Amniotic epithelial cell (primary cell): ENCODE measurements at places on chromosomes 5 and 9.
A peak's percentile ranks its signal among the peaks of the same experiment; 100 is the strongest.

- DNase-seq = no peak
Measured at GRCh38 chr5:180595381-180596114, 4.2 kb upstream of the SCGB3A1 start.

GRCh38 chr9:22718653-22719052 lies 272.0 kb downstream of the DMRTA1 start:
- no peak for DNase-seq

- DNase-seq = no peak
Measured at GRCh38 chr5:94345257-94345656, 273.1 kb downstream of the KIAA0825 start.

DNA sequence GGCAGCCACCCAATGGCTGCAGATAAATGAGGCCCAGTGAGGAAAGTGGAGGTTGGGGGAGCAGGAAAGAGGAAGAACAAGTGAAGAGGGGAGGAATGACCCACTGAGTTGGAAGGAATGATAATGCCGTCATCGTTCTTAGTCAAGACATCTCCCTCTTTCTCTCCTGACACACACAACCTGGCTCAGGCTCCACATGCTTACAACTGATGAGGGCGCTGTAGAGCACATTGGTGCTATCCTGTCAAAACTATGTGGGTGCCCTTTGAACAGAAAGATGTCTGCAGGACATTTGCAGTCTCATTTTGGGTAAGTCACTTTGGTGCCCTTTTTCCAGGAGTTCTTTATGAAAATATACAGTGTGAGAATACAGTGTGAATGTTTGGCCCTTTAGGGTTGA lies 5.9 kb downstream of the IFNW1 start:
- DNase-seq = no peak

DNA sequence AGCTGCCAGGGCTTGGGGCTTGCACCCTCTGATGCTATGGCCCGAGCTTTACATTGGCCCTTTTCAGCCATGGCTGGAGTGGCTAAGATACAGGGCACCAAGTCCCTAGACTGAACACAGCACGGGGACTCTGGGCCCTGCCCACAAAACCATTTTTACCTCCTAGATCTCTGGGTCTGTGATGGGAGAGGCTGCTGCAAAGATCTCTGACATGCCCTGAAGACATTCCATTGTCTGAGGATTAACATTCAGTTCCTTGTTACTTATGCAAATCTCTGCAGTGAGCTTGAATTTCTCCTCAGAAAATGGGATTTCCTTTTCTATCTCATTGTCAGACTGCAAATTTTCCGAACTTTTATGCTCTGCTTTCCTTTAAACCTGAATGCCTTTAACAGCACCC lies 337.0 kb upstream of the SMC2 start:
- DNase-seq = no peak

DNA sequence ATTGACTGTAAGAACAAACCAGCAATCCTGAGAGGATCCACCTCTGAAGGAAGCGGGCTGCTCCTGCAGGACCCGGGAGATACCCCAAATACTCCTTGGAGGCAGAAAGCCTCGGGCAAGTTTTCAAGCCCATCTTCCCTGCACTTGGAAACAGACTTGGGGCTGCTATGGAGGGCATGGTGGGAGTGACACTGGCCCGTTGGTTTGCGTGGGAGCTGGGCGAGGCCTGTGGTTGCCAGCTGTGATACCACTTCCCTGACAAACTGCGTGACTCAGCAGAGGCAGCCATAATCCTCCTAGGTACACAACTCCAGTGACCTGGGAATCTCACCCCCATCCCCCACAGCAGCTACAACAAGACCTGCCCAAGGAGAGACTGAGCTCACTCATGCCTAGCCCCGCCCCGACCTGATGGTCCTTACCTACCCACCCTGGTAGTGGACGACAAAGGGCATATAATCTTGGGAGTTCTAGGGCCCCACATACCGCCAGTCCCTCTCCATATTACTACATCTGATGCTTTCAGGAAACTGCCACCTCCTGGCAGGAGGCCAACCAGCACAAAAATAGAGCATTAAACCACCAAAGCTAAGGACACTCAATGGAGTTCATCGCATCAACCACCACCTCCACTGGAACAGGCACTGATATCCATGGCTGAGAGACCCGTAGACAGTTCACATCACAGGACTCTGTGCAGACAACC lies 38.1 kb upstream of the VLDLR start:
- DNase-seq = peak; percentile 18

GRCh38 chr5:57937501-57938173 lies 455.0 kb upstream of the ACTBL2 start:
- DNase-seq = no peak

DNA sequence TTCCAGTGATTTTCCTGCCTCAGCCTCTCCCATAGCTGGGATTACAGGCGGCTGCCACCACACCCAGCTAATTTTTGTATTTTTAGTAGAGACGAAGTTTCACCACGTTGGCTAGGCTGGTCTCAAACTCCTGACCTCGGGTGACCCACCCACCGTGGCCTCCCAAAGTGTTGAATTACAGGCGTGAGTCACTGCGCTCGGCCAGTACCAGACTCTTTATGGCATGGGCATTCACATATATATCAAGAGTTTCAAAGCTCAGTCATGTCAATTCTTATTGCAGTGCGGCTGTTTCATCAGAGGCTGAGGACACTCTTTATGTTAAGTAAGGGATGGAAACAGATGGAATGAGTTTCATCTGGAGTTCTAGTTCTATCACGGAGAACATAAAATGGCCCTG lies 315.2 kb upstream of the CDH6 start:
- DNase-seq = no peak

DNA sequence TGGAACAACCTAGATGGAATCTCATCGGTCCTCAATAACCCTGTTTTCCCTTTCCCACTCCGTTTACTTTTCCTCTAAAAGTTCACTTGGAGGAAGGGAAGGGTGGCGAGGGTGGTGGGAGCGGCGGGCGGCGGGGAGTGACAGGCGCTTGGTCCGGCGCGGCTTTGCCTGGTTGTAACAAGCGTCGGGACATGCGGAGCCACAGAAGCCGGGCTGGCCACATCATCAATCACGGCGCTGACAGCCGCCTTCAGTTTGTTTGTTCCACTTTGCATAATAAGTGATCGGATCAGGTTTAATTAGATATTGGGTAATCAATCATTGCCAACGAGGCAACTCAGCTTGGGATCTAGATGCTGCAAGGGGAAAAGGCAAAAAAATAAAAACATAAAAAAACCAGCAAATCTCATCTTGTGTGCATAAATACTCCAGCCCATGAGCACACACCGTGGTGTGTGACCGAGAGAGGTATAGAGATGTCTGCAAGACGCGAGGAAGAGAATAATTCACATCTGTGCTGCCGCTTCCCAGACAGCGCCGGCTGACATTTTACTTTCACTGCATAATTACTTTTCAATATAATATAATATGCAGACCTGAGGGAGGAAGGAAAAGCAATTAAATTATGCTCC lies 396.2 kb upstream of the IRX4 start:
- no peak for DNase-seq

- peak; percentile 20 for DNase-seq
Measured at GRCh38 chr5:97009212-97009898, 73.5 kb downstream of the LNPEP start.

DNA sequence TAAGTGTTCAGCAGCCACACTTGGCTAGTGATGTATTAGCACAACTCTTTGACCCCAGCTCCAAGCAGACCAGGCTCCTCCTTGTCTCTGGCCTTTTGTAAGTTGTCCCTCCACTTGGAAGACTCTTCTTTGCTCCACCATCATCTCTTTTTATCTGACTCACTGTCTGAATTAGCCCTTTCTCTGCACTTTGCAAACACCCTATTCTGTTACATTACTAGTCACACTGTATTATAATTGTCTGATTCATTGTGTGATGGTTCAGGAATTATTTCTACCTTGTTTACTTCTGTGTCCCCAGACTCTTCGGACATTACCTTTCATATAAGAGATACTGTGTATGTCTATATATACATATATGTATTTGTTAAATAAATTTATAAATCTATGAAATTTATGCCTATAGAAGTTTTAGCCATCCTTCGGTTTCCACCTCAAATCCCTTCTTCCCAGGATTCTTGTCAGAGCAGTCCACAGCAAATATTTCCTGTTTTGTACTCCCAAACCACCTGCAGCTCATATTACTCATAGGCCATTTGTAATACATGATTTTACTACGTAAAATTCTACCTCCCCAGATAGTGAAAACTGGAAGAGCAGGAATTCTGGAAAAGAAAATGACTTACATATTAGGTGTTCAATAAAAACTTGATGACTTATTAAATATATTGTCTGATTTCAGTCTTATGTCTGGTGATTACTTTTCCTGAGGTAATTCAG lies 69.0 kb downstream of the MTAP start:
- no peak for DNase-seq

- peak; percentile 96 for DNase-seq
Measured at GRCh38 chr5:172758077-172758833, 12.7 kb downstream of the DUSP1 start.
